ENCODE measurements at places on chromosomes 7 and 10.

- no peaks in the 10 kb centered on the region for H3K27me3 ChIP-seq
- no peak for DNase-seq
- H3K4me1 ChIP-seq = no peaks in the 10 kb centered on the region
- no peak overlapping the region for H3K27ac ChIP-seq
- no peak overlapping the region for H3K4me3 ChIP-seq
- no peaks in the 10 kb centered on the region for H3K36me3 ChIP-seq
Measured at GRCh38 chr10:132793871-132794849, 8.2 kb upstream of the NKX6-2 start.

- H3K27ac ChIP-seq = no peak overlapping the region
- H3K4me1 ChIP-seq = no peaks in the 10 kb centered on the region
- DNase-seq = no peak
- peaks cover 88% of the 10 kb centered on the region for H3K27me3 ChIP-seq
- no peaks in the 10 kb centered on the region for H3K36me3 ChIP-seq
Measured at GRCh38 chr7:79334334-79334733, 119.1 kb downstream of the MAGI2 start.

DNA sequence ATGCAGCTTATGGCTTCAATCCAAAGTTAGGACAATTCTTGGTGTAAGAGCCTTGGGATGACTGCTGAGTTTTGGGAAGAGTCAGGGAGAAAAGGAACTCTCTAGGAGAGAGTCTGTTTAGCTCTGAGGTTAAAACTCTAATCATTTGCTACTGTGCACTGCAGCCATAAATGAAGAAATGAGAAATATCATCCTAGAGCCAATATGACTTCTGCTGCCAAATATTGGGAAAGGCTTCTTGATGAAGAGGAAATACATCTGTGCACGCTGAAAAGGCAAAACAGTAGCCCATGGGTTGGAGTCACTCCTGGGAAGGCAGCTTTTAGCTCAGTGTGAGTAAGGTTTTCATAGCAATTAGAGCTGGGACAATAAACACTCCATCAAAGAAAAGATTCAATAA is 308.8 kb downstream of the SFMBT2 start:
- H3K4me3 ChIP-seq = no peak overlapping the region
- no peak overlapping the region for H3K27ac ChIP-seq
- no peaks in the 10 kb centered on the region for H3K4me1 ChIP-seq

DNA sequence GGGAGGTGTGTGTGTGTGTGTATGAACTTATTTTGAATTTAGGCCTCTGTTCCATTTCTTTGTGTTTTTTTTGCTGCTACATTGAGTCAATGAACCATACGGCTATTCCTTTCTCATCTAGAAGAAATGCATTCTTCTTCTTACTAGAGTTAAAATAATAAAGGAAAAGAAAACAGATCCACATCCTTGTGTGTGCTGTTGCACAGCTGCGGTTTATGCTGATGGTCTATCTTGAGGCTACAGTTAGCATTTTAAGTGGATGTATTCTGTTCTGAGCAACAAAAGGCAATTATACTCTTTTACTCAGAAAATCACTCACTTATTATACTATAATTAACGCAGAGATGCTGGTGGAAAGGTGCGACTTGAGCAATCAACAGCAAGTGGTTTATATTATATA is 615.0 kb upstream of the MBL2 start:
- no peak overlapping the region for H3K27ac ChIP-seq
- DNase-seq = no peak
- no peaks in the 10 kb centered on the region for H3K27me3 ChIP-seq
- no peaks in the 10 kb centered on the region for H3K4me1 ChIP-seq

- H3K36me3 ChIP-seq = no peaks in the 10 kb centered on the region
- H3K27ac ChIP-seq = peak overlapping the region; percentile 94
- no peaks in the 10 kb centered on the region for H3K27me3 ChIP-seq
Measured at GRCh38 chr7:33287738-33288137, 158.4 kb downstream of the BBS9 start.

- no peak for DNase-seq
- peaks cover 55% of the 10 kb centered on the region for H3K27me3 ChIP-seq
- no peaks in the 10 kb centered on the region for H3K4me1 ChIP-seq
- no peak overlapping the region for H3K4me3 ChIP-seq
- no peak overlapping the region for H3K27ac ChIP-seq
Measured at GRCh38 chr7:126843336-126843735, 409.4 kb downstream of the GRM8 start.

DNA sequence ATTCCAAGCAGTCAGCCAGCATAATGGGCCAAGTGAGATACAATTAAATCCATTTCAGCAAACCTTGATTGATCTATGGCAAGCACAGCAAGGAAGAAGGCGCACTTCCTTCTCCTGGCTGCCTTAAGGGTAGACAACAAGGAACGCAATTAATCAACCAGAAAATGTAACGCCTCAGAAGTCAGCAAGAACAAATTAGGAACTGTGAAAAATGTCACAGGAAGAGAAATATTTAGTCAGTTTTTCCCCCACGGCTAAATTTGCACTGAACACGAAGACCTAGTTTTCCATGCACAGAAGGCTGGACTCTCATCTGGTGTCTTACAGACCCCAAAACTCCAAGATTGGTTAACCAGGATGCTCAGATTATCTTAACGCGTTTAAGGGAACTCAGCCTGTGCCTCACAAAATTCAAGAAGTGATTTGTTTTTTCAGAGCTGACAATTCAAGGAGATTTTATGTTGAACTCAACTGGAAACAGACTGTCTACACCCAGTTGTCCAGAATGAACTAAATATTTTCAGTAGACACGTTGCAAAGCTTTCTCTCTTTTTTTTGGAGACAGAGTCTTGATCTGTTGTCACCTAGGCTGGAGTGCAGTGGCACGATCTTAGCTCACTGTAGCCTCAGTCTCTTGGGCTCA is 14.2 kb downstream of the SNX8 start:
- no peaks in the 10 kb centered on the region for H3K27me3 ChIP-seq
- no peak for DNase-seq
- H3K4me1 ChIP-seq = no peaks in the 10 kb centered on the region
- no peak overlapping the region for H3K4me3 ChIP-seq
- no peak overlapping the region for H3K27ac ChIP-seq

DNA sequence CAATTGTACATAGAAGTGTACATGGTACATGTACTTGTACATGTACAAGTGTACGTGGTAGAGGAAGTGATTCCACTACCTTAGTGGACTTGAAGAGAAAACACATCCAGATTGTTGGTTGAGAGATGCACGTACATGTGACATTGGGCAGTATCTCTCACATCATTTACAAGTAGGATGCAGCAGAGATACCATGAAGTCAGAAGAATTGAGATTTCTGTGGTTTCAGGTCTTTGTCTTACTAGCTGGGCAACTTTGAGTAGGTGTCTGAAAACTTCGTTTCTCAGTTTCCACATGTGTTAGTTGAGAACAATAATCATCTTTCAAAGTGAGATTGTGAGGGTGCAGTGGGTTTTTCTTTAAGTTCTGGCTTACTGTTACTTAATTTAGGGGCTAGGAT is 21.5 kb downstream of the CLDN12 start:
- H3K4me1 ChIP-seq = peaks cover 7% of the 10 kb centered on the region
- no peaks in the 10 kb centered on the region for H3K27me3 ChIP-seq
- H3K36me3 ChIP-seq = no peaks in the 10 kb centered on the region
- H3K4me3 ChIP-seq = no peak overlapping the region

GRCh38 chr10:106816318-106817085 is 348.0 kb downstream of the SORCS1 start:
- H3K27ac ChIP-seq = no peak overlapping the region
- DNase-seq = no peak
- no peak overlapping the region for H3K4me3 ChIP-seq
- no peaks in the 10 kb centered on the region for H3K4me1 ChIP-seq
- no peaks in the 10 kb centered on the region for H3K27me3 ChIP-seq

- H3K27ac ChIP-seq = peak overlapping the region; percentile 35
- no peaks in the 10 kb centered on the region for H3K27me3 ChIP-seq
Measured at GRCh38 chr7:19024261-19024660, 93.2 kb downstream of the TWIST1 start.

GRCh38 chr10:48533951-48534720 is 70.7 kb downstream of the ARHGAP22 start:
- DNase-seq = no peak
- no peaks in the 10 kb centered on the region for H3K36me3 ChIP-seq
- H3K27me3 ChIP-seq = no peaks in the 10 kb centered on the region

DNA sequence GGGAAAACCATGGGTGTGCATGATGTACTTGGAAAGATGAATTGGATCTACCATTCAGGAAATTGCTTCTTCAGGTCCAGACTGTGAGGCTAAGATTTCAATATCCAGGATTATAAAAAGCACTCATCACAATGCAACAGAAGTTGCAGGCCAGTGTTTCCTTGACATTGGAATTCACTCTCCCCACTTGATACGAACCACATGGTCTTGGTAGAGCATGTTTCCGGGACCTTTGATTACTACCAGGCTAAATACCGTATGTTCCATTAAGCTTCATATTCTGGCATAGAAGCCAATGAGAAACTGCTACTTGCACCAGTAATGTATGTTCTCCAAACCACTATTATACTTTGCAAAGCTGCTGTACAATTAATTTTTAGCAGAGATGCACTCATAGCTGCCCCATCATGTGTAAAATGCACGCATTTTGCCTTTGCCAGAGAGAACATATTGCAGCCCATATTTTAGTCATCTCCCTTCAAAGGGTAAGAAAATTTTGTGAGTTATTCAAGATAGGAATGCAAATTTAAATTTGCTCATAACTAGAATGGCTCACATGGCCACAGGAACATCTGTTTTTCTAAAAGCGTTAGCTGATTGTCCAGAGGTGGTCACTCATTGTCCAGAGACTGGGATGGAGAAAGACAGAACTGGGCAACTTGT is 8.1 kb downstream of the FRMD4A start:
- peaks cover 25% of the 10 kb centered on the region for H3K27me3 ChIP-seq
- H3K4me1 ChIP-seq = no peaks in the 10 kb centered on the region
- H3K27ac ChIP-seq = no peak overlapping the region
- DNase-seq = no peak

GRCh38 chr10:110149259-110149658 is 58.1 kb upstream of the MXI1 start:
- H3K4me1 ChIP-seq = peaks cover 7% of the 10 kb centered on the region
- H3K27me3 ChIP-seq = no peaks in the 10 kb centered on the region
- DNase-seq = no peak
- H3K27ac ChIP-seq = no peak overlapping the region

DNA sequence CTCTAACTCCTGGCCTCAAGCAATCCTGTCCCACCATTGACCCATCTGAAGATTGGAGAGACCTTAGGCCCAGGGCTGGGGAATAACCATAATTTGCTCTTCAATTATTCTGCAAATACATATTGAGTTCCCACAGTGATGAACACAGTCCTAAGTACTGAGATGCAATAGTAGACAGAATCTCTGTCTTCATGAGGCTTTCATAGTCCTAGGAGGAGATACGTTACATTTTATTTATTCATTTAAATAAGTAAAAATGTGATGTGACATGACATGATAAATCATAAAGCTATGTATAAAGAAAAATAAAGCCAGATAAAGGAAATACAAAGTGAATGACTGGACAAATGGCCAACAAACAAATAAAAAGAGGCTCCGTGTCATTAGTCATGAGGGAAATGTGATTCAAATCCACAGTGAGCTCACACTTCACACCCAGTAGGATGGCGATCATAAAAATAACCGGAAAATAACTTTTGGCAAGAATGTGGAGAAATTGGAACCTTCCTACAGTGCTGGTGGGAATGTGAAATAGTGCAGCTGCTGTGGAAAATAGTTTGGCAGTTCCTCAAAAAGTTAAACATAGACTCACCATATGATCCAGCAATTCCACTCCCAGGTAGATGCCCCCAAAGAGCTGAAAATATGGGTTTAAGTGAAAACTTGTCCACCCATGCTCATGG is 52.1 kb upstream of the JCAD start:
- peak; percentile 58 for DNase-seq
- H3K27ac ChIP-seq = no peak overlapping the region
- peaks cover 16% of the 10 kb centered on the region for H3K4me1 ChIP-seq
- no peak overlapping the region for H3K4me3 ChIP-seq

- peak overlapping the region; percentile 87 for H3K27ac ChIP-seq
- H3K27me3 ChIP-seq = no peaks in the 10 kb centered on the region
- H3K4me3 ChIP-seq = peak overlapping the region; percentile 60
- H3K4me1 ChIP-seq = peaks cover 27% of the 10 kb centered on the region
- DNase-seq = peak; percentile 76
Measured at GRCh38 chr10:91617072-91617609, 15.7 kb downstream of the PPP1R3C start.

GRCh38 chr7:1761097-1761496 is 91.0 kb downstream of the ELFN1 start:
- no peaks in the 10 kb centered on the region for H3K4me1 ChIP-seq
- no peak for DNase-seq
- no peak overlapping the region for H3K27ac ChIP-seq
- H3K4me3 ChIP-seq = no peak overlapping the region

DNA sequence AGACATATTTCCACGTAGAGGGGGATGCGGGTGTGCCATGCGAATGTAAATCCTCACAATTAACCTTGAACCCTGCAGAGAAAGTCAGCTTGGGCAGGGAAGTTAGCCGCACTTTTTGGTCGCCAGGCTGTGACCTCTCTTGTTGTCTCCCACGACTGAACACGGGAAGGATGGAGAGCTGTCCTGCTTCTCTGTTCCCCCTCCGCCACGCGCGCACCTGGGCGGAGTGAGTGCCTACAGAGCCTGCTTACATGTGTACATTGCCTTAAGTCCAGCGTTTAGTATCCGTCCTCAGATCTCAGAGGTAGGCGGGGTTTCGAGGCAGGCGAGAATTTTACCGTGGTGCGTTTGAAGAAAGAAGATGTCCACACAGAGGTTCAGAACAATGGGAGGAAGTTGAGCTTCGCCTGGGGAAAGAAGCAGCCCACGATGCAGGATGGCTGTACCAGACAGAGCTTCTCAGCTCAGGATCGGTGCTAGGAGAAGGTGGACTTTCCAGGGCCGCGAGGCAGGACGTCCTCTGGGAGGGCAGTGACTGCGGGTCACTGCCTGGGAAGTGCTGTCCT is 482 bp upstream of the ERCC6 start:
- H3K4me3 ChIP-seq = peak overlapping the region; percentile 88
- DNase-seq = peak; percentile 64
- peaks cover 33% of the 10 kb centered on the region for H3K36me3 ChIP-seq
- no peaks in the 10 kb centered on the region for H3K27me3 ChIP-seq
- peaks cover 34% of the 10 kb centered on the region for H3K4me1 ChIP-seq

DNA sequence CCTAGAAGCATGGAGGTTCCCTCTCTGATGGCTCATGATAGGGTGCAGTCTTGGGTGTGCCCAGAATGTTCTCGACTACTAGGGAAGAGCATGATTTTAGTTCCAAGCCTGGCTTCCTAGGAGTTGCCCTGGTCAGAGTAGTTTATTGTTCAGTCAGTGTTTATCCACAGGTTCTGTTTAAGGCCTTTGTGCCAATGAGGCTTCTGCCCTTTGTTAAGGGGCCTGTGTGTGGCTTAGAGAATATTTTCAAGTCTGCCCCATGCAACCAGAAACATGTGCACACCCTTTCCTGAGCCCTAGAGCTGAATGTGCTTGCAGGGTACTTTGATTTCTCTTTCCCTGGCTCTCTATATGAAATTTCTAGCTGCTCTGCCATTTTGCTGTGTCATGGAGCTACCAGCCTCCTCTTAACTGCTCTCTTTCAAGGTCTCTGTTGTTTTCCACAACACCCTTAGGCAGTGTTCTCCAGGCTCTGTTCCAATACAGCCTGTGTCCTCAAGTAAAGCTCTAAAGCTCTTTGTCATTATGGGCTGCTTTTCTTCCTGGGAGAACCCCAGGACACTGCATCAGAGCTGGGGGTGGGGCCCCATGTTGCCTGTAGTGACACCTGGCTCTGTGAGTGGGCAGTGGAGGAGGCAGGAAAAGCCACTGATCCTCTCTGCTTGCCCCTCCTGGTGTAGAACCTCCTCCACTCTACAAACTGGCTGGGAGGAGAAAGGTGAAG is 34.1 kb upstream of the TSPAN33 start:
- DNase-seq = peak; percentile 14
- no peak overlapping the region for H3K4me3 ChIP-seq
- no peaks in the 10 kb centered on the region for H3K4me1 ChIP-seq
- H3K27me3 ChIP-seq = no peaks in the 10 kb centered on the region

Data from MCF 10A (cell line).